AG04450 (cell line): ENCODE measurements at places on chromosomes 1 and 21. TPM values are rescaled to one million over a fixed set of nuclear protein-coding genes. Genes with fewer than 3 reads are reported as not detected.

- DNase-seq, result no peak
Observed at GRCh38 chr21:43343992-43344886, 82.7 kb downstream of the SIK1 start.

DNA sequence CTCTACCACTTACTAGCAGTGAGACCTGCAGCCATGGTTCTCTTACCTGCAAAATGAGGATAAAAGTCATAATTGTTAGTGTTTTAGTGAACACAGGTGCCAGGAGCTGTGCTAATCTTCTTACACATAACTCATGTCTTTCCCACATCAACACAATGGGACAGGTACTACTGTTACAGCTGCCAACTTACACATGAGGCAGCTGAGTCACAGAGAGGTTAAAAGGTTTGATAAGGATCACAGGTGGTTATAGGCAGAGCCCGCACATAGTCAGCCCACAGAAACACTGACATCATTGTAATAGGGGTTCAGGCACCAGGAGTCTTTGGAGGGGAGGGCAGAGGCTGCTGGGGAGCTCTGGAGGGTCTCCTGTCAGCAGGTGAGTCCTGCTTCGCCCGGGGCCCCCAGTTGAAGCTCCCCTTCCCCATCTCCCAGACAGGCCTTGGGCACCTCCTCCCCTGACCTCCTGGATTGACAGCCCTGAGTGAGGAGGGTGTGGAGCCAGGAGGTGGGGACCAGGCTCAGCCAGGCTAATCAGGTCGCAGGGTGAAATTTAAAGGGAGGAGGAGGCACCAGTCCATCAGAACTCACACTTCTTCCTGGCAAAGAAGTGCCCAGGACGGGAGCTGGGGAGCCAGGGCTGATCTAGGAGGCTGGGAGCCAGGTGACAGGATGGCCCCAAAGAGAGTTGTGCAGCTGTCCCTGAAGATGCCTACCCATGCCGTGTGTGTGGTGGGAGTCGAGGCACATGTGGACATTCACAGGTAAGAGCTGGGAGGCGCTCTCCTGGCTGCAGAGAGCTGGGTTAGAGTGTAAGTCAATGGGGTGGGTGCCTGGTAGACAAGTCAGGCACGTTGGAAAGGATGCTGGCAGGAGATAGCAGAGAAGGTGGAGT, at the start of gene PADI1:
TSS of gene PADI1 (plus strand) at position 583 of the 895 bp plus-strand sequence. CDS start at position 673, 90 bp downstream.
- no peak for DNase-seq

DNA sequence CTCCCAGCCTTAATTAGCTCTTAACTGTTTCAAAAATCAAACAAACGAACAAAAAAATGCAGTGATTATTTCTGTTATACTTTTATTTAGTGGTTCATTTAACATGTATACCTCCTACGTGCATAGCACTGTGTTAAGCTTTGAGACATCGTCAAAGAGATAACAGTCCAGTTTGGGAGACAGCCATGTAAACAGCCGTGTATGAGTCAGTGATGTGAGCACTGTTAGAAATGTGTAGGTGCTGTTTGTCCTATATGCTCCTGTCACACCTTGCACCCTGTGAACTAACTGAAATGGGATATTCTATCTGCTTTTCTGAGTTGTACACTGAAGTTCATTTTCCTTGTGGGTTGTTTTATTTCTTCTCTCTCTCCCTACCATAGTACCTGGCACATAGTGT, 109.7 kb upstream of the CACYBP start:
- DNase-seq, result no peak

- no peak for DNase-seq
Observed at GRCh38 chr1:248793592-248793991, 32.1 kb downstream of the SH3BP5L start.

S100A7A gene
- not detected in 2 replicates for polyA plus RNA-seq

DNA sequence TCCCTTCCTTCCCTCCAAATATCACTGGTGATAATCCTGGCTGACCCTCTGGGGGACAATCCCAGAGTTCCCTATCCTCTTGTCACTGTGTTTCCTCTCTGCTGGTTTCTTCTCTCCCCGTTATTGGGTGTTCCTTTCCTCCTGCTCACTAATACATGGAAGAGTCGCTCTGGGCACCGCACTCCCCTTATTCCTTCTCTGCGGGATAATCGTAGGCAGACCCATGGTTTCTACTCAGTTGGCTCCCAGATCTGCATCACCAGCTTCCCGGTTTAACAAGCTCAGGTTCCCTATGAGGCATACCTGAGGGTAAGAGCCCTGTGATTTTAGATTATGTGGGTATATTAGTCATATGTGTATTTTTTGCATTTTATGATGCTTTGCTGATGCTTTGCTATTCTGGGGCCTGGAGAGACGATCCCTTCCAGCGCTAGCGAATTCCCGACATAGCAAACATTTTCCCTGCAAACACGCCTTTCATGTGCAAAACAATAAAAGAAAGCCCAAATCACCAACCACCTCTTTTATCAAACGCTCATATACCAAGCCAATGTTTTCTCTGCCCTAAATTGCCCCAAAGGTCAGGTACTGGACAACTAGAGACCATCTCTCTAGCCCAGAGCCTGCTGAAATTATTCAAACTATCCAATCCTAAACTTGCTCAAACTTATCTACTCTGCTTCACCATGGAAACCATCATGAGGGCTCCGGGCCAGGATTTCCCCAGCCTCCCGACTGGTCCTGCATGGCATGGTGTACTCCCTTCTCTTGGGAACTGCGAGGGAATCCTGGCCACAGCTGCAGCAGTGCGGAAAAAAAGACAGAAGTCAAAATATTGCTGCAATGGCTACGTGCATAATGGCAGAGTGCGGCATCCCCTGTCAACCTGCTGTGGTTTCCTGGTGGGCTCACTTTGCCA, 84.2 kb downstream of the PCP4 start:
- DNase-seq, result no peak

- no peak for DNase-seq
Observed at GRCh38 chr1:200366577-200367253, 43.1 kb downstream of the ZNF281 start.

DNA sequence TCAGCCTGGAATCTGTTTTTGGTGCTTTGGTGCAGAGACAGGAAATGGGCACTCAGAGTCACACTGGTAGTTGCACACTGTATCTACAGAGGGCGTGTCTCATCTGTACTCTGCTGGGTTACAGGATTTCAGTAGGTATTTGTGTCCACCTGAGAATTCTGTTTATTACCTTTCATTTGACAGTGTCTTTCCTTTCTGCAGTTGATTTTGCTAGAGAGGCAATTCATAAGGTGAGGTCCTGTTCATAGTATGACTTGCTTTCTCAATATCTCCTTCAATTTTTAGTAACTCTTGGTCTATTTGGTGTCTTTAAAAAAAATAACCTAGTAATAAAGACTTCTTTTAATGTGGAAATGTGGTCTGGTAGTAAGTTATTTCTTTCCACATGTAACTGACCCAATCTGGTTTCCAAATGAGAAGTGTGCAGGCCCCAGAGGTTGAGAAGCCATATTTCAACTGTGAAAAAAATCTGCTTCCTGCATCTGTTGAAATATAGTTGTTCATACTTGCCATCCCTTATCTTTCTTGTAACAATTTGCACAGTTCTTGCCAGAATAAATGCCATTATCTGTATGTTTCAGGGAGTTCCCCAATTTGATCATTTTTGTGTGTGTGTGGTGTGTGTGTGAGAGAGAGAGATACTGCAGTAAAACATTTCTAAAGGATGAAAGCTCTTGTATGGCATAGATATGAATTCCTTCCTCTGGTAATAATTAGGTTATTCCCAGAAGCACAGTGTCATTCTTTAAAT, 78.4 kb upstream of the DNAJC6 start:
- no peak for DNase-seq

CHRNB2 gene
- 0.06 TPM in 1 of 2 replicates, not detected in the other for polyA plus RNA-seq

DNA sequence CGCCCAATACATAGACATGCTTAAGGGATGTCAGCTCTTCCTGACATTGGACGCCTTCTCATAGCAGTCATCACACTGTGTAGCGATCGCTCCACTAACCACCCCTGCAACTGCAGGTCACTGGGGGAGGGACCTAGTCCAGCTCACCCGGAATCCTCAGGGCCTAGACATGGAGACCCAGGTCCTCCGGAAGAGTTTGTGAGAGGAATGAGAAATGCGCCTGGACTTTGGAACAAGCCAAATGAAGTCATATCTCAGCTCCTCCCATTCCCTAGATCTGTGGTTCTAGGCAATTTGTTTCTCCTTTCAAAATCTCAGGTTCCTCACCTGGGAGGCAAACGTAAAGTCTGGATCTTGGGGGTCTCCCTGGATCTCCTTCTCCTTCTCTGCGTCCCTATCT, 253.3 kb downstream of the KAZN start:
- DNase-seq, result no peak

- DNase-seq, result no peak
Observed at GRCh38 chr1:228471762-228472398, 15.3 kb upstream of the RNF187 start.

DNA sequence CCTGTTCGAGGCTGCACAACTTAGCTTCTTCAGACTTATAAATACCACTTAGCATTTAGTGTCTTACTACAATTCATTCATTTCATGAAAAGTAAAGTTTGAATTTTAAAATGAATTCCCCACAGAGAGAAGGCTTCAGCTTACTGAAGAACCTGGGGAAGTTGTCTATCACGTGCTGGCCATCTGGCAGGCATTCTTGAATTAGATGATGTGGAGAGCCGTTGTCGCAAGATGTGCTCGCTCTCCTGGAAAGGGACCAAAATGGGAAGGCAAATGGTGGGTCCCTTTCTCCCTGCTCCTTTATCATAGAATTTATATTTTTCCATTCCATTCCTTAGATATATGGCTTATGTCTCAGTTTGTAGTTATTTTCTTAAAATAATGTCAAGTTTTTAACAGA, 90.5 kb downstream of the CD247 start:
- DNase-seq, result no peak

GRCh38 chr1:81556968-81557367, 243.8 kb upstream of the ADGRL2 start:
- no peak for DNase-seq

GRCh38 chr21:42921927-42922326, 3.5 kb downstream of the ERVH48-1 start:
- no peak for DNase-seq

KIAA1614 gene
- polyA plus RNA-seq, result 3.6 and 4.0 TPM in 2 replicates

DNA sequence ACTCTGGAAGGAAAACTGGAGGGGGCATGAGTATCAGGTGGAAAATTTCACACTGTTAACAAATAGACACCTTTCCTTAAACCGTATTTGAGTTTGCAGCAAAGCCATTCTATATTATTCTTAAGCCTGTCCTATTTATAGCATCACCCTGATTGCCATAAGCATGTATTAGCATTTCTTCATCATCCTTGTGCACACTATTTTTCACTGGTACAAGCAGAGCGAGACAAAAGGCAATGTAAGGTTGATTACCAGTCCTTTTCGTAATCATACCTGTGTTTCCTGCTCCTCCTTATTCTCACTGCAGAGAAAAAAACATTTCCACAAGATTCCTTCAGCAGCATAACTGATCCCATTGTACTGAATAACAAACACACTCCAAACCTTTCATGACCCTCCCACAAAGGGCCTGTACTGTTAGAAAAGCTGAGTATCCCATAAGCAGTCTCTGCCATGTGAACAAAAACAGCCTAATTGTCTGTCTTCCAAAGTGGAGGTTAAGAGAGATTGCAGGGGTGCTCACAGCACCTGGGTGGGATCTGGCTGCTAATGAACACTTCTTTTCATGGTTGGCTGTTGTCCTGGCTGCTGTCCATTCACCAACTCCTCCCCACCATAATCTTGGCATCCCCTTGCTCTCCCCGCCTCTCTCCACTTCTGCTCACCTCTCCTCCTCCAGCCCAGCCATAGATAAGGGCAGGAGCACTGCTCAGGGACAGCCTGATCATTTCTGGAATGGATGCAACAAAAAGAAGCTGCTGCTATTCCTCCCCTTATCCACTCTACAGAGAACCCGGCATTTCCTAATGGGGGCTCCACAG, 30.4 kb downstream of the VTCN1 start:
- DNase-seq, result no peak

DNA sequence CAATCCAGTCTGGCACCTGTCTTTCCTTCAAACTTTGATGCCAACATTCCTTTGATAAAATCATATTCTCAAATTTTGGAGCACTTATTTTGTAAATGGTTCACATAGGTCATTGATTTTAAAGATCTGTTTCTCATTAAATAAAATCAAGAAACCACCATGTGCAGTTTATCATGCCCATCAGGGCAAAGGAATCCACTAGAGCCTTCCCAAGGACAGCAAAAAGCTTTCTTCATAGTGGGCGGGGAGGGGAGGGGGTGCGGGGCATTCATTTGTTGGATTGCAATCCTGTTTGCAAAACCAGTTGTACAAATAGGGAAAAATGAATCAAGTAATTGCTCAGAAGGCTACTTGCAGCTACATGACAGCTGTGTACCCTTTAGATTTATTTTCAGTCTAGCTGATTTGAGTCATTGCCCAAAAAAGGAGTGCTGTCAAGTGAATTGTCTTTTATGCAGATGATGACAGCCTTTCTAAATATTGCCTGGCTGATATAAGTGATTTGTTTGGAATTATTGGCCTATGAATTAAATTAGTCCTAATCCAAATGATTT, 23.0 kb downstream of the LRRC8B start:
- DNase-seq, result no peak

DNA sequence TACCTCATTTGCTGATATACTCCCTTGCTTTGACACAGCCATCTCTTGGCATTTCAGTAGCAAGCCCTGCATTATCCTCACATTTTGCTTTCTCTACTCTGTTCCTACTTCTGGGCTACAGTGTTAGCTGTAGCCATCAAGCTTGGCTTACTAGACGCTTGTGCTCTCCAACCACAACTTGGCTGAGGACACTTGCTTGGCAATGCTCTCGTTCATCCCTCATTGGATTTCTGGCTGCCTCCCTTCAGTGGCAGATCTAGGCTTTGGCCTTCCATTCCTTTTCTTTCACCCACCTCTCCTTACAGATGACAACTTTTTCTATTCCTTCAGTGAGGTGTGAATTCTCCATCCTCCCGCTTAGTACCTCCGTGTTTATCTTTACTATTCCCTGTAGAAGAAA, 428.7 kb upstream of the LRRC7 start:
- no peak for DNase-seq

SPRTN gene
- polyA plus RNA-seq, result 10.5 and 12.6 TPM in 2 replicates

DNA sequence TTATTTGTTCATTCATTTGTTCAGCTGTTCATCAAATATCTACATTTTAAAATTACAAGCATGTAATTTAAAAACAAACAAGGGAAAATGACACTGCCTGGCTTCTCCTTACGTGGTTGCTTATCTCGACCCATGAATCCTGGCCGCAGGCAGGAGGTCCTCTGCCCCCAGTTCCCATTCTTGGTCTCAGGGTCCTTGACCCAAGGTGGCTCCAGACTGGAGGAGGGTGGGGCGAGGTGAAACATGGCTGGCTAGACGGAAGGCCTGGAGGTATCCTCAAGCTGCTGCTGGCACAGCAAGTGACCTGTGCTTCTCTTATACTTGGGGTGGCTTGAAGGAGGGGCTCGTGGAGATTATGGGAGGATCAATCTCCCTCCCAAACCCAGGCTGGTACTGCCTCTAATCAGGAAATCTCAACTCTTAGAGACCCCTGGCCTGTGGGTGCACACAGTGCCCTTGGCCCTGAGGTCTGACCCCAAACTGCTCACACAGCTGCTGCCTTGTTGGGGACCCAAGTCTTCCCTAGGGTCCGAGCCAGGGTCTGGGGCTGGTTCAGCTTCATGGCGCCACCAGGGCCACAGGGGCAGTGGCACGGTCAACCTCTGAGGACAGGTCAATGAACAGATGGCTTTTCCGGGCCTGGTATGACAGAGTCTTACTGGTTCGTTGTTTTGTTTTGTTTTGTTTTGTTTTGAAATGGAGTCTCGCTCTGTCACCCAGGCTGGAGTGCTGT, 63.7 kb downstream of the SCCPDH start:
- DNase-seq, result no peak

GRCh38 chr1:93723733-93724270, 42.2 kb upstream of the BCAR3 start:
- no peak for DNase-seq

CACYBP gene
- polyA plus RNA-seq, result 53.8 and 71.2 TPM in 2 replicates

- DNase-seq, result no peak
Observed at GRCh38 chr1:241451956-241452355, 67.6 kb downstream of the FH start.
